Naive B cell (primary cell): ENCODE measurements at places on chromosomes 3 and 15. TPM values are rescaled to one million over a fixed set of nuclear protein-coding genes. Genes with fewer than 3 reads are reported as not detected.

DNA sequence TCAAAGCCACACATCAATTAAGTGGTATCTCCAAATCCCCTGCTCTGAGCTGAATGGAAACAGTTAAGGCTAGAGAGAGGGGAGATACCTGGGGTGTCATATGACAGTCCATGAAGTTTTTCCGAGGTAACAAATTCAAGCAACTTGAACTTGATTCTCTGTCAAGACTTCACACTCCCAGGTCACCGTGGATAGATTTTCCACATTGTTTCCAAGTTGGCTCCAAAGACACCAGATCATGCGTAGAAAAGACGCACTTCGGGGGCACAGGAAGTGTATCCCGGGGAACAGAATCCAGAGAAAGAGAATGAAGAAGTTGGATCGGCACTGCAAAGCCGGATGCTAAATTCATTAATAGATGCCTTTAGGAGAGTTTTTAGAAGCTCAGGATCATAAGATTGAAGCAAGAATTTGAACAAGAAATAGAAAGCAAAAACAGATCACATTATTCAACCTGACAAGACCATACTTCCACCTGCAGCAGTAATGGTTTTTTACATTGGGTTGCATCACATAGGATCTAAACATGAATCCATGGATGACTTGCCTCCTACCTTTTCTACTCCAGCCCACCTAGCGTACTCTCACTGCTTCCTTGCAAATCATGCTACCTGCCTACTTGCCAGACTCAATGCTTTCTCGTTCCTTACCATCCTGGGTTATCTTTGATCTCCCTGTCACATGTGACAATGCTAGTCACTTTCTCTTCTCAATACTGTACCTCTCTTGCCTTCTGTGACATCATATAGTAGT lies 253.0 kb upstream of the ADAMTS9 start:
- H3K27me3 ChIP-seq: no peaks in the 10 kb centered on the region
- no peaks in the 10 kb centered on the region for H3K4me1 ChIP-seq

GRCh38 chr15:80744415-80744814 lies 34.8 kb upstream of the CEMIP start:
- no peaks in the 10 kb centered on the region for H3K27me3 ChIP-seq
- no peak overlapping the region for H3K27ac ChIP-seq
- H3K4me1 ChIP-seq: no peaks in the 10 kb centered on the region
- H3K36me3 ChIP-seq: peaks cover 8% of the 10 kb centered on the region
- no peak for DNase-seq

DNA sequence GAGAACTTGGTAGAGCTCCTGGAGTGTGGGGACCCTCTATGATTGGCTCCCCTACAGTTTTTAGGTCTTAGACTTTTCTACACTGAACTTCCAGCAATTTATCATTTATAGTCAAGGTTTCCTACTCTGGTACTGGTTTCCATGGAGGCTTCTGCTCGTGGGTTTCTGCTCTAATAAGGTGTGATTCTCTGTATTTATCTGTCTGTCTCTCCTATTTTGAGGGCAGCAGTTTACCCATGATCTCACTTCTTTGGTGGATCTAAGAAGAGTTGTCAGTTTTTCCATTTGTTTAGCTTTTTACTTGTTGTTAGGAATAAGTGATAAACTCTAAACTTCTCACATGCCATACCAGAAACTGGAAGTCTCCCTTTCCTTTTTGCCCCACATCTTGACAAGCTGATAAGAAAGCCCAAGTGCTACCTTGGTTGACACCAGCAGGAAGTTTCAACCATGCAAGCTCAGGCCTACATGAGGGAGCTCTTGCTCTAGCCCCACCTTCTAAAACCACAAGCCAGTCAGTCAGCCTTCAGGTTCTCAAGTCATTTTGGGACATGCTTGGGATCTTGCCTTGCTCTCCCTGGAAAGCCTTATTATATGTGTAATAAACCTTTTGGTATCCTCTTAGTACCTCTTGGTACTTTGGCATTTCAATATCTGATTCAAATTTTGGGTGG lies 10.0 kb downstream of the TIMMDC1 start:
- no peak overlapping the region for H3K27ac ChIP-seq
- H3K4me1 ChIP-seq: peaks cover 5% of the 10 kb centered on the region

The DAZL gene
- 1.3 TPM for polyA plus RNA-seq

The TMEM207 gene
- not detected for polyA plus RNA-seq

DNA sequence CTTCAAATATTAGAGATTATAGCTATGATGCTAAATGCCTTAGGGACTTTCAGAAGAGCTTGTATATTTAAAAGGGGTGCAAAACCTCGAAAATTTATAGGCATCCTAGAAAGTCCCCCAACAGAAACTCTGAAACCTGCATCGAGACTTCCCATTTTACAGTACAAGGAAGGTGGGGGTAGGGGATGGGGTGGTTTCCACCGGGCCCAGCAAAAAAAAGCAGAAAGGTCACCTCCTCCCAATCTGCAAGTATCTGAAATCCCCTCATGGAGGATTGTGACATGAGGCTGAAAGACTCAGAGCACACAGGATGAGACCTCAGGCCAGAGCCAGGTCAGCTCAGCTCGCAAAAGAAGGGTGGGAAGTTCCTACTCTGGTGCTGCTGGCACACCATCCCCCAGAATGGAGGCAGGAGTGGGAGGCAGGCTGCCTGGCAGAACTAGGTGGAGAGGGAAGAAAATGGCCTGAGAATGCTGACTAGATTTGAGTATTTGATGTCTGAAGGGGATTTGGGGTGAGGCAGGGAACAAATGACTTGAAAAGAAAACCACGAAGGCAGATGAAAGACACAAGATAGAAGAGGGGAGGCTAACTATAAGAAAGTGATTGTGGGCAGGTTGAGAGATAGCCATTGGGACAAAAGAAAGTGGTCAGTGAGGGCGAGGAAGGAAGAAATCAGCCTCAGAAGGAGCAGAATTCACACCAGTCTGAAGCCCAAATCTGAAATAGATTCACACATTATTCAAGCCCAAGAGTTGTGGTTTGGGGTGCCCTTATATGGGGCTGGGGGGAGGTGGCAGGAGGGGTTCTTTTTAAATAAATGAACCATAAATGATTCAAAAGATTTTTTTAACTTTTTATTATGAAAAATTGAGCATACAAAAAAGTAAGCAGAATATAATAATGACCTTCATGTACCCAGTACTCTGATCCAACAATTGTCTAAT lies 22.5 kb upstream of the TSC22D2 start:
- peak overlapping the region; percentile 99 for H3K27ac ChIP-seq
- H3K36me3 ChIP-seq: no peaks in the 10 kb centered on the region
- peaks cover 17% of the 10 kb centered on the region for H3K4me1 ChIP-seq
- peak; percentile 60 for DNase-seq

The TIGIT gene
- polyA plus RNA-seq: 0.64 TPM

The CEMIP gene
- not detected for polyA plus RNA-seq

- no peaks in the 10 kb centered on the region for H3K4me1 ChIP-seq
- H3K36me3 ChIP-seq: no peaks in the 10 kb centered on the region
- H3K4me3 ChIP-seq: no peak overlapping the region
- no peaks in the 10 kb centered on the region for H3K27me3 ChIP-seq
- H3K27ac ChIP-seq: no peak overlapping the region
Measured at GRCh38 chr3:61650719-61651410, 89.5 kb downstream of the PTPRG start.

GRCh38 chr3:97940034-97940433 lies 32.2 kb downstream of the RIOX2 start:
- H3K27me3 ChIP-seq: no peaks in the 10 kb centered on the region
- no peaks in the 10 kb centered on the region for H3K36me3 ChIP-seq
- no peaks in the 10 kb centered on the region for H3K4me1 ChIP-seq
- no peak overlapping the region for H3K4me3 ChIP-seq
- H3K27ac ChIP-seq: no peak overlapping the region

DNA sequence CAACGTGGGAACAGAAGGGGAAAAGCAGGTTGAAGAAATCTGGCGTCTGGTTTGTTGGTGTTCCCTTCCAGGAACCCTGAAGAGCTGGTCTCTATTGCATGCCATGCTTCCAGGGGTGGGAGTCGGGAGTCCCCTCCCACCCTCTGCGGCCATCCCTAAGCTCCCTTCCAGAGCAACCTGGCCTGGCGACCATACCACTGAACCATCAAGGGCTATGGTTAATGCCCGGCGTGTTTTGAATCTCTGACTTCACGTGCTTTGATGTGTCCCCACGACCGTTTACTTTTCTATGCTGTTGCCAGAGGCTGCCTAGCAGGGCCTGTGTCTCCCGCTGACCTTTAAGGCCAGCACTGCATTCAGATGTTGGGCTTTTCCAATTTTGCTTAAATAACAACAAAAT lies 696 bp upstream of the SNRK start:
- H3K4me1 ChIP-seq: peaks cover 34% of the 10 kb centered on the region
- H3K4me3 ChIP-seq: peak overlapping the region; percentile 99
- H3K27me3 ChIP-seq: peaks cover 5% of the 10 kb centered on the region
- peak overlapping the region; percentile 98 for H3K27ac ChIP-seq
- no peaks in the 10 kb centered on the region for H3K36me3 ChIP-seq
- no peak for DNase-seq

GRCh38 chr15:55649058-55649423 lies 60.9 kb upstream of the PYGO1 start:
- no peak overlapping the region for H3K4me3 ChIP-seq
- no peaks in the 10 kb centered on the region for H3K36me3 ChIP-seq
- no peak overlapping the region for H3K27ac ChIP-seq
- no peaks in the 10 kb centered on the region for H3K27me3 ChIP-seq

DNA sequence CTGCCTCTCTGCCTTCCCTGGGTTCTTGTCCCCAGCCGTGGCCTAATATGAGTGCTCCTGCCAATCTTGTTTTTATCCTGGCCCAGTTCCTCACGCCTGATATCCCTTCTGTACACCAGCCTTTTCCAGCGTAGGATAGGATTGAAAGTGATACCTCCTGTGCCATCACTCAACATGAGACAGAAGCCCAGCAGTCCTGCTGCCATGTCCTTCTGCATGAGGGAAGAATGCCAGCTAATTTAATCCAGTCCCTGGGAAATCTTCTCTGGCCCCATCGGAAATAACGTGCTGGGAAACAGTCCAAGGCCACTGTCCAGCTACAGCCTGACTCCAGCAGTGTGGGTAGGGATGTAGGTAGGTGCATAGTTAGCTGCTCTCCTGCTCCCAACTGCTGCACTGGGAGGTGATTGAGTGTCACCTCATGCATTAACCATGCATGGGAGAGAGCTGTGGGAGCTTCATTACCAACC lies 92.0 kb upstream of the TPM1 start:
- no peak overlapping the region for H3K27ac ChIP-seq
- H3K4me1 ChIP-seq: no peaks in the 10 kb centered on the region
- peaks cover 76% of the 10 kb centered on the region for H3K27me3 ChIP-seq

The GP9 gene
- 6.2 TPM for polyA plus RNA-seq

DNA sequence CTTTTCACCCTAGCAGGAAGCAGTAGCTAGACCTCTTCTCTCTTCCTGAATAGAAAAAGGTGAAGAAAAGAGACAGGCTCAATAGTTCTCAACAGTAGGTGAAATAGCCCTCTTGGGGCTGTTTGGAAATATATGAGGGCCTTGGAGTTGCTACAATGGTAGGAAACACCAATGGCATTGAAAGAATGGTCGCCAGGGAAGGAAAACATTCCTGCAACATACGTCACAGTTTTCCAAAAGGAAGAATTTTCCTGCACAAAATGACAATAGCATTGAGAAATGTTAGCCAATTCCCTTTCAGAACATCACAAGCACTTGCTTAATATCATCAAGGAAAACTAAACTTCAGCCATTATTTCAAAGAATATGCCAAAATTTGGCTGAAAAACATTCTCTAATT lies 484.5 kb downstream of the IGSF11 start:
- no peaks in the 10 kb centered on the region for H3K36me3 ChIP-seq
- no peaks in the 10 kb centered on the region for H3K27me3 ChIP-seq
- no peak overlapping the region for H3K4me3 ChIP-seq
- no peak overlapping the region for H3K27ac ChIP-seq
- no peaks in the 10 kb centered on the region for H3K4me1 ChIP-seq

GRCh38 chr15:48415036-48415886 lies 84.0 kb downstream of the DUT start:
- H3K4me1 ChIP-seq: no peaks in the 10 kb centered on the region
- H3K4me3 ChIP-seq: no peak overlapping the region
- no peaks in the 10 kb centered on the region for H3K36me3 ChIP-seq
- no peaks in the 10 kb centered on the region for H3K27me3 ChIP-seq
- no peak for DNase-seq

DNA sequence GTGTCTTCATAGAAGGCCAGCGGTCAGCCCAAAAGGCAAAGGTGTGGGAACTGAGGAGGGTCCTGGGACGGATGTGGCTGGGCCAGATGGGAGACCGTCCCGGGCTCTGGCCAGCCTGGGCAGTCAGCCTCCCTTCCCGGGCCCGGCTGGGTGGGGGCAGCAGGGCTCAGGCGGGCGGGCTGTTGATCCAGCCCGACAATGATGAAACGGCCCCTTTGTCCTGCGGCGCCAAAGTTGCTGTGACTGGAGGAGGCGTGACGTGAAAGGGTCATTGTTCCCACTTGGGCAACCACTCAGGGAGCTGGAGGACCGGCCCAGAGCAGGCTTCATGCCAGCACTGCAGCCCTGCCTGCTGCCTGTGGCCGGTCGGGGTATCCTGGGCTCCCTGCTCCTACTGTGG lies 16.5 kb downstream of the DUSP7 start:
- no peaks in the 10 kb centered on the region for H3K27me3 ChIP-seq
- no peak overlapping the region for H3K4me3 ChIP-seq
- peaks cover 6% of the 10 kb centered on the region for H3K4me1 ChIP-seq
- H3K27ac ChIP-seq: no peak overlapping the region
- DNase-seq: no peak

- H3K4me3 ChIP-seq: no peak overlapping the region
- peaks cover 3% of the 10 kb centered on the region for H3K4me1 ChIP-seq
- H3K36me3 ChIP-seq: no peaks in the 10 kb centered on the region
- DNase-seq: no peak
- no peak overlapping the region for H3K27ac ChIP-seq
- peaks cover 10% of the 10 kb centered on the region for H3K27me3 ChIP-seq
Measured at GRCh38 chr3:127816783-127817405, 5.4 kb downstream of the MGLL start.

- DNase-seq: no peak
- no peaks in the 10 kb centered on the region for H3K27me3 ChIP-seq
- H3K27ac ChIP-seq: no peak overlapping the region
- peaks cover 3% of the 10 kb centered on the region for H3K4me1 ChIP-seq
Measured at GRCh38 chr3:123335007-123335670, 113.8 kb downstream of the ADCY5 start.

The CASR gene
- polyA plus RNA-seq: not detected

The SHISA5 gene
- polyA plus RNA-seq: 399 TPM

- H3K4me1 ChIP-seq: no peaks in the 10 kb centered on the region
- H3K36me3 ChIP-seq: no peaks in the 10 kb centered on the region
- H3K27me3 ChIP-seq: no peaks in the 10 kb centered on the region
Measured at GRCh38 chr3:43468133-43468532, 153.7 kb downstream of the ANO10 start.

The DISP2 gene
- 0.23 TPM for polyA plus RNA-seq

DNA sequence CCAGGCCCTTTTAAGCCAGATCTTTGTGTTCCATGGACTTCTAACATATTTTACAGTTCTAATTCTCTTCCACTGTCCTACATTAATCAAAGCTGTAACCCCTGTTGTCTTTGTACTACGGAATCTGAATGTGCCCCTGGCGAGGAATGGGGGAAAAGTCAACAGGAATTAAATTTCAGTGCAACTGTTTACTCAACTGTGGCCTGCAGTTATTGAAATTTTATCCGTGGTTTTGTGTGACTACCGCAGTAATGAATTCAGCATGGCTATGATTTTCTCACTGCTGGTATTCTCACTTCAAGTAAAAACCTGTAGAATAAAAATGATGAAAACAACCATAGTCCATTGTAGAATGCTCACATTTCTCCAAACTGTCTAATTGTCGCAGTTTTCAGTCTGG lies 388.0 kb downstream of the FOXP1 start:
- H3K4me1 ChIP-seq: peaks cover 18% of the 10 kb centered on the region
- no peaks in the 10 kb centered on the region for H3K27me3 ChIP-seq
- no peak overlapping the region for H3K27ac ChIP-seq
- no peak for DNase-seq
